Stimulated activated CD4-positive, alpha-beta T cell treated with anti-CD3 and anti-CD28 coated beads, Interleukin-4, amount 100 ng/mL, for 1 hour (primary cell): ENCODE measurements at places on chromosomes 7 and 10.

DNA sequence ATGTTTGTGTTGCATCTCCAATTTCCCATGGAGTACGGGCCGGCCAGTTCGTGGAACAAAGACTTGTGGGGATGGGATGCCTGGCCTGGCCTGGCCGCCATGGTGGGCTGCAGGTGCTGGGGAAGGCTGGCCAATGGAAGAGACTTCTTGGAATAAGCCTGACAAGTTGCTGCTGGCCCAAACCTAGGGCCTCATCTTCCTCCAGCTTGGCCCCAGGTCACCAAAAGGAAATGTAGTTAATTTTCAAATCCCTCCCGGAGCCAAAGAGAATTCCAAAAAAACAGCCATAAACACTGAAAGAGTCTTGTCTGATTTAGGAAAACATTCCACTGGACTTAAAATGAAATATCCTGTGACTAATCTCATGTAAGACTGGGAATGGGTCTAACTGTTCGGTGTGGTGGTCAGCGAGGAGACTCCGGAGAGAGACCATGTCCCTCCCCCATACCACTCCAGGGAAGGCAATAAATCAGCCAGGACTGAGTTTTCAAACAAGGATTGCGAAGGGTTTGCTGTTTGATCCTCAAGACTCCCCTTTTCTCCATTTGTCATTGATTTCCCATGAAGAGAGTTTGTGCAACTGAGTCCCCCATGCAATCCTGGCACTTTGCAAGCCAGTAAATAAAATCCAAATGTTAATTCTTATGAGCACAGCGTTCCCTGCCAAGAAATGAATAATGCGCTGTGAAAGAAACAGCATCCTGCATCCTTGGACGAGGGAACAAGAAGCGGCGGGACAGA is 128.7 kb upstream of the HABP2 start:
- DNase-seq = no peak

DNA sequence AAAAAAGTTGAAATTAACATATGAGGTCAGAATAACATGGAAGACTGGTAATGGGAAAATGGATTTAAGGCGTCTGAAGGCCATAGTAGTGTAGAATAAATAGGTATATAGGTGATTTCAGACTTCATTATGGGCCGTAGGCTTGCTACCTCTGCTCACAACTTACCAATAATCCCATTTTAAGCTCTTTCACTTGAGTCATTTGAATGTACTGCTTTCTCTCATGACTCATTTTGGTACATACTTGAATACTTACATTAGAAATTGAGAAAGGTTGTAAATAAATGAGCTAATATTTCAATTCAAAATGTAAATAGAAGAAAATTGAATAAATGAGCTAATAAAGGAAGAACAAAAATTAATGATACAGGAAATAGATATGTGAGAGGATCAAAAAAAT is 42.2 kb upstream of the NEUROD6 start:
- no peak for DNase-seq

GRCh38 chr7:133050200-133050995 is 31.5 kb downstream of the CHCHD3 start:
- no peak for DNase-seq

DNA sequence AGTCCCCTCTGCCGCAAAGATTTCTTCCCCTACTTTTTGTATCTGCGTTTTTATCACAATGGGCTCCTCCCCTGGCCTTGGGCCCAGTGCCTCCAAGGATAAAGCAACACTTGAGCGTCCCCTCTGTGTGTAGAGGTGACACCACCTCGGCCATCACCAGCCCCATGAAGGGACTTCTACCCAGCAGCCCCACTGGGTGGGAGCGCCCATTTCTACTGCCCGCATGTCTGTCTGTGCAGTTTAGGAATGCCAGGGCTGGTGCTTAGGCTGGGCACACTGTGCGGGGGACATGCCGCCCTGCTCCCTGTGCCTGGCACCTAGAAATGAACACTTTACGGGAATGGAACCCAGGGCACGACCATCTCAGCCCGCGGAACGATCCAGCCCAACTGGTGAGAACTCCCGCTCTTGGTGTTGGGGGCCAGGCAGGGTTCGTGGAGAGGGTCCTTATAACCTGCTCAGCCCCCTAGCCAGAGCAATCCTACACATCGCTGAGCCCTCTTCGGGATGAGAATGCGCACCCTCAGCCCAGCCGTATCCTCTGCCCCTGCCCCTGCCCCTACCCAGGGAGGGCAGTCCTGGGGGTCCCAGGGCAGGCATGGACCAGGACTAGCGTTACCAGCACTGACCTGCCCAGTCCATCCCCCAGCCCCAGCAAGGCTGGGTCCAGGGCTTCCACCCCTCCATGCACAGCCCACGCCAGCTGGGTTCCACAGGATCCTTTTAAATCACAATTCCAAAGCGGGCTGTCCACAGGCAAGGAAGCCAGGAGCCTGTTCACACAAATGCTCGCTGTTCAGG is 12.8 kb downstream of the CRYGN start:
- no peak for DNase-seq

DNA sequence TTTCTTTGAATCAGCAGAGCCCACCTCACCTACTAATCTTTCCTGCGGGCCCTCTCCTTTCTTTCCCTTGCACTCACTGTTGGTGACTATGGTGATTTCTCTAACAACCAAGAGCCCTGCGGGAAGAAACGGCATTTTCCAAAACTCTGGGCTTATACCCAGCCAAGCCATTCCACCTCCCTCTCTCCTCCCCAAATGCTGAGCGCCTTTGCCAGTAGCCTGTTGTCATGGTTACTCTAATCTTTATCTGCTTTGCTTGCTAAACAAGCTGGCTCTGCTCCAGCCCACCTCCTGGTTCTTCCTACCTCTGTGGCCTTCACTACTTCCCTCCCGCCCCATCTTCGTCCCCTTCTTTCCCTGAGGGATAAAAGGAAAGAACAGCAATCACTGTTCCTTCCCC is 86.7 kb downstream of the DGKI start:
- DNase-seq = no peak

DNA sequence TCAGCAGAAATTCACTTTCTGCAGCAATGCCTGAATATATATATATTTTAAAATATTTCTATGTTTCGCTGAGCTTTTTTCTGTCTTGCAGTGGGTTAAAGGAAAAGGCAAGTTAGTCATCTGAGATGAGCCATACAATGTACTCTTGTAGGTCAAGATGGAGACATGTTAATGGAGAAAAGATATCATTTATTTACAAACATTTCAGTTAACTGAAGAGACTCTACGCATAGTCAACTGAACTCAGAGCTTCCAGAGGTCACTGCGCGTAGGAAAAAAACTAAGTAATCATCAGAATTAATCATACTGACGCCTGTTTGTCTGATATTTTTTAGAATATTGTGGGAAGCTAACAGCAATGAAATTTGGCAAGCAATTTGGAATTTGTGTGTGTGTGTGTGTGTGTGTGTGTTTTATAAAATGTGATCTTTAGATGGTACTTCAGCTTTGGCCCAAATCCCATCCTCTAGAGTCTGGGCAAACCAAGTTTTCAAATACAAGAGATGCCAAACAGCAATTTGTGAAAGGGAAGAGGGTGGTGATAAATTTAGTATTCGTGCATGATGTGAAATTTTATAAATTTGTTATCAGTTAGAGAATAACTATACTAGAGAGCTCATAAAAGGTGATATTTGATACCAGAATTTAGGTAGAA is 193.9 kb upstream of the AGR3 start:
- DNase-seq = no peak

- DNase-seq = no peak
These were observed 20.8 kb downstream of the GHRHR start for GRCh38 chr7:30984359-30985107.

DNA sequence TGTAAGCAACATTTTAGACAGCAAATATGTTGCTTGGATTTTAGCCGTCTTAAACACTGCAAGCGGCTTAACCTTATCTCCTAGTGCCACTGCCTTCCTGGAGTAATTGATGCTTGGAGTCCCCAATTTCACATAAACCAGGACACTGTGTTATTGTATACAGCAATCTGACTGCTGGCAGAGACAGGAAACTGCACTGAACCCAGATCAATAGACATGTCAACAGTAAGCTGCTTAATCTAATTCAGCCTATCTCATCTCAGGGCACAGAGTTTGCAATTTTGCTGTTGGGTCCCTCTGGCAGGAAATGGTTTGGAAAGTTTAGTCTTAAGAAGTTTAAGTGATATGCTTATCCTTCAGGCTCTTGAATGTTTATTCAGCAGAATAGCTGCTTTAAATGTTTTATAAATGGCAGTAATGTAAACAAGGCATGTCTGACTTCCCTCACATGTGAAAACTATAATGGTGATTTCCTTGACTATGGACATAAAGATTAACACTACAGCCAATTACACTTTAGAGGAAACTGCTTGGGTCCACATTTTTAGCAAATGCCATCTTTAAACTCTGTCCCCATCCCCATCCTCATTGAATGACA is 598.6 kb downstream of the PARD3 start:
- no peak for DNase-seq

DNA sequence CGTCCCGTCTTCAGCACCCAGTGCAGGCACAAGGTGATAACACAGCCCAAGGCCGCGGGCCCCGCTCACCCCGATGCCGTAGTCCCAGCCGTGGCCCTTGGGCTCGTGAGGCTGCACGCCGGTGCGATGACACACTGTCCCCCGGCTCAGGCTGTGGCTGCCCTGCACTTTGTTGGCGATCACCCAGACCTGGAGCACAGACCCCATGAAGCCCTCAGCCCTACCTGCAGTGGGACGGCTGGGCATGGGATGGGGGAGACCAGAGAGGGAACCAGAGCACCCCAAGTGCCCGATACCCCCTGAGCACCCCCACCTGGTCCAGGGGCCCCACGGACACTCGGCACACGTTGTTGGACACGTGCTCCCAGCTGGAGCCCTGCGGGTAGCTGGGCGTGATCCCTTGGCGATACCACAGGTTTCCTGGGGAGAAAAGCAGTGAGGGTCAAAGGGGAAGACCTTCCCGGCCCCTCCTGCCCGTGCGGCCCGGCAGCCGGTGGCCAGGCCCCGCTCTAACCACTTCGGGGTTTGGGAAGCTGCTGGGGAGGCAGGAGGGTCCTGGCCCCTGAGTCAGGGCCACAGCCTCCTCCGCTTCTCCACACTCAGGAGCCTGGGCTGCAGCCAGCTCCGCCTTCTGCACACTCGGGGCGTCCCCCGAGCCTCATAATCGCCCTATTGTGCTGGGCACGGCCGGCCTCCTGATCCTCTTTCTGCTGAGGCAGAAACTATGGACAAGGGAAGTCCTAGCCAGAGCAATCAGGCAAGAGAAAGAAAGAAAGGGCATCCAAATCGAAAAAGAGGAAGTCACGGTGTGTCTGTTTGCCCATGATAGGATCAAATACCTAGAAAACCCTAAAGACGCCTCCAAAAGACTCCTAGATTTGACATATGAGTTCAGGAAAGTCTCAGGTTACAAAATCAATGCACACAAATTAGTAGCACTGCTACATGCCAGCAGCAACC is 6.7 kb downstream of the BHLHA15 start:
- no peak for DNase-seq

- no peak for DNase-seq
These were observed 339.8 kb downstream of the FRMD4A start for GRCh38 chr10:13990946-13991345.

DNA sequence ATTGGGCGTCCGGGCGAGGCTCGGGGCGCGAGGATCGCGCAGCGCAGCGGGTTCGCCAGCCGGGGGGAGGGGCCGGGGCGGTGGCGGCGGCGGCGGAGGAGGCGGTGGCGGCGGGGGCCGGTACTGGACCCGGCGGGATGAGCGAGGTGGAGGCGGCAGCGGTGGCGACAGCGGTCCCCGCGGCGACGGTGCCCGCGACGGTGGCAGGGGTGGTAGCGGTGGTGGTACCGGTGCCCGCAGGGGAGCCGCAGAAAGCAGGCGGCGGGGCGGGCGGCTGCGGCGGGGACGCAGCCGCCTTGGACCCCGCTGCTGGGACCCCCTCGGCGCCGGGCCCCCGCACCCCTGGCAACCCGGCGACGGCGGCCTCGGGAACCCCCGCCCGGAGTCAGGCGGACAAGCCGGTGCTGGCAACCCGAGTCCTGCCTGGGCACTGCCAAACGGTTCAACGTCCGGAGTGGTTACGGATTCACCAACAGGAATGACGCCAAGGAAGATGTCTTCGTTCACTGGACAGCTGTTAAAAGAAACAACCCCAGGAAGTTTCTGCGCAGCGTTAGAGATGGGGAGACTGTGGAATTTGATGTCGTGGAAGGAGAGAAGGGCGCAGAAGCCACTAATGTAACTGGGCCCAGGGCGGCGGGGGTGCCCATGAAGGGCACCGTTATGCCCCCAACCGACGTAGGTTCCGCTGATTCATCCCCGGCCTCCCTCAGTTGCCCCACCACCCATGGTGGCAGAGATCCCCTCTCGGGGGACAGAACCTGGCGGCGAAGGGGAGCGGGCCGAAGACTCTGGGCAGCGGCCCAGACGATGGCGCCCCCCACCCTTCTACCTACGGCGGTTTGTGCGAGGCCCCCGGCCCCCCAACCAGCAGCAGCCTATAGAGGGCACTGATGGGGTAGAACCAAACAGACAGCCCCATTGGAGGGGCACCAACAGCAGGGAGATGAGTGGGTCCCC is 100.3 kb upstream of the CPXM2 start:
- no peak for DNase-seq
